ENCODE measurements at places on chromosomes 5 and 9.
A peak's percentile ranks its signal among the peaks of the same experiment; 100 is the strongest.

DNA sequence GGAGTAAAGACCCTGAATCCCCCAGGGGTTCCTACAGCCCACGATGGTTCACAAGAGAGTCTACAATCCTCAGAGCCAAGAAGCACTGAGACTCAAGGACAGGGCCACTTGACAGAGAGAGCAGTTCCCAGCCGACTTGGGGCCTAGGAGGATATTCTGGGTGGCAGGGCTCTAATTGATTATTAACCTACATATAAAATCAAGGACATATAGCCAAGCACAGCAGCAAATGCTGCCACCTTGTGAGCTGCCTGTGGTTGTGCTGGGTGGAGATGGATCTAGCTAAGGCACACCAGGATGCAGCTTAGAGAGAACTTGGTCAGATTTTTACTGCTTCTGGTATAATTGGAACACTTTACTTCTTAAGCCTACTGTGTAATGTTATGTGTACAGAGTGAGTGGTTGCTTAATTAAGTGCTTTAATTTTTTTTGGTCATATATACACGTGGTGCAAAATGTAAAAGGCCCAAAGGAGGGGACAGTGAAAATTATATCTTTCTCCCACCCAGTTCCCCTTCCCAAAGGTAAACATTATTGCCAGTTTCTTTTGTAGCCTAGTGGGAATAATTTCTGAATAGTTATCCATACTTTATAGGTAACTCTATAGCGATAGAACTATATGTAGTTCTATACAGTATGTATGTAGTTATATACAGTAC lies 78.8 kb downstream of the F2RL2 start:
- peak; percentile 75 for DNase-seq

DNA sequence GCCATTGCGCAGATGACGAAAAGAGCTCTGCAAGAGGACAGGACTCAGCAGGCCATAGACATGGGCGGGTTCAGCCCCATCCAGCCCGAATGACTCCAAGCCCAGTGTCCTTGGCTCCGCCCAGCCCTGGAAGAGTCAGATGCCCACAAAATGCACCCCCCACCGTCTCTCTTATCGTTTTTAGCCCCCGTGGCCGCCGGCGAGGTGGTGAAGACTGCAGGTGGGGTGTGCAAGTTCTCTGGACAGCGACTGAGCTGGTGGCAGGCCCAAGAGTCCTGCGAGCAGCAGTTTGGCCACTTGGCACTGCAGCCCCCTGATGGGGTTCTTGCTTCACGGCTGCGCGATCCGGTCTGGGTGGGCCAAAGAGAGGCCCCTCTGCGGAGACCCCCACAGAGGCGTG lies 2.1 kb downstream of the ADGRD2 start:
- DNase-seq: no peak

GRCh38 chr5:194102-194501 lies 2.8 kb downstream of the LRRC14B start:
- no peak for DNase-seq

- DNase-seq: no peak
Measured at GRCh38 chr9:72462340-72462739, 59.1 kb upstream of the TMC1 start.

DNA sequence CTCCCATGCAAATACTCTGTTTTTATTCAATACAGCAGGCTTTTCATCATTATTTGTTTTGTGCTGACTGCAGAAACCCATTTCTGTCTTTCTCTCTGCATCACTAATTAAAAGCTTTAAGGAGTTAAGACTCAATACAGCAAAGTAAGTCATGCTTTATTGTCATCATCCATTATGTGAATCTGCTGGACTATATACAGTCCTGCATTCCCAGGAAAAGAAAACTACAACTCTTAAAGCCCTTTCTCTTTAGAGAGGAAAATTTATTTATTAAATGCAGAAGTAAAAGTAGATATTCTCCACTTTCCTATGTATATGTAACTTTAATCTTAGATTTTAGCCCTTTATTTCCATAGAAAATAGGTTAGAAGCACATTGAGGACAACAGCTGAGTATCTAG lies 706.6 kb upstream of the RGMB start:
- DNase-seq: no peak

GRCh38 chr5:3349704-3350565 lies 245.7 kb upstream of the IRX1 start:
- DNase-seq: no peak

DNA sequence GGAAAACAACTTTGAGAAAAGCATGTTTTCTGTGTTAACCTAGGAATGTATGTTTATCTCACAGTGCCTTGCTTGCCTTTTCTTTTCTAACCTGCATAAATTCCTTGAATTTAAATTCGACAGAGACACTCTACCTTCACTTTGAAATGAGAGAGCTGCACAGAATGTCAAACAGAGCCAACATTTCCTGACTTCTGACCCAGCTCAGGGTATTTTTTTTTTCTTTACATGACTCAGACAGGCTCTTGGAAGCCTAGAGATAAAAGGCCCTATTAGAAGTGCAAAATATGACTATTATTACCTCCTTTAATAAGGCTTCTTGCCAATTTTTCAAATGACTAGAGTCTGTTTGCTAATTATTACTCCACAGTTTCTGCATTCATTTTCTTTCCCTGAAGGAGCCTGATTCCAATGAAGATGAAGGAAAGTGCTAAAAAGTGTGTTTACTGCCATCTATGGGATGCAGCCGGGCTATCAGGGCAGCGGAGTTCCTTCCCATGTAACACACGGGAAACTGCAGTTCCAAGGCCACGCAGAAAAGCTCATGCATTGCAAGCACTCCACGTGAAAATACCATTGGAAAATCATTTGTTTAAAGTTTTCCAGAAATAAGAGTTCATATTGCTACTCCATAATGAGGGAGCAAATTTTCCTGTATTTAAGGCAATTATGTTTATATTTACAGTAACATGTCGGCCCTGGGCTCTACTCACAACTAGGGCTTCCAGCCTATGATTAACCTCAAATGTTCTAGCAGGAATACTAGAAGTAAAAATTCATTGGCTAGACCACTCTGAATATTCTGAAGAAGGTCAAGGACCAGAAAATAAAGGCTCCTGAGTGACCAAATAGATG lies 485.6 kb downstream of the ZSWIM6 start:
- DNase-seq: no peak

- no peak for DNase-seq
Measured at GRCh38 chr5:168976311-168976970, 324.5 kb downstream of the SLIT3 start.

DNA sequence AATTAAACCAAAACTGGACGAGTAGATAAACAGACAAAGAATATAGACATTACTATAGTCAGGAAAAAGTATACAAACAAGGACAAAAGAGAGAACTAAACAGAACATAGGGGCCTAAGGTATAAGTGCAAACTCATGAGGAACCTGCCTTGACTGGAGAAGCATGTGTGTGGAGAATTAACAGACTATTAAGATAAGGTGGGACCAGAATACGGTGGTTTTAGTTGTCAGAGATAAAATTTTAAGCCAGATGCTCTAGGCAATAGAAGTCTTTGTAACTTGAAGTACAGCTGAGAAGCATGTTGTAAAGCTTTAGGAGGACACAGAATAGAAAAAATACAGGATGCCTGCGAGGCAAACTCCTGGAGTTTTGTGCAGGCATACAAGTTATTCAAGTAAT lies 707.1 kb downstream of the PTPRD start:
- DNase-seq: no peak

DNA sequence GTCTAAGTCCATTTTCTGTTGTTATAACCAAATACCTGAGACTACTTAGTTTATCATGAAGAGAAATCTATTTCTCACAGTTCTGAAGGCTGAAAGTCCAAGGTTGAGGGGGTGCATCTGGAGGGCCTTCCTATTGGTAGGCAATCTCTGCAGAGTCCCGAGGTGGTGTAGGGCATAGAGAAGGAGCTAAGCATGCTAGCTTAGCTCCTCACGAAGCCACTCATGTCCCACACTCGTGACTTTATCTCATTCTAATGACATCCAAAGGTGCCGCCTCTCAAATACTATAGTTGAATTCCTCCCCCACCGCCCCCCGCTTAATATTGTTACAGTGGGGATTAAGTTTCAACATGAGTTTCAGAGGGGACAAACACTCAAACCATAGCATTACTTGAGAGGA lies 36.0 kb upstream of the ZBED3 start:
- DNase-seq: no peak

- DNase-seq: no peak
Measured at GRCh38 chr5:10719965-10720364, 41.1 kb downstream of the DAP start.

DNA sequence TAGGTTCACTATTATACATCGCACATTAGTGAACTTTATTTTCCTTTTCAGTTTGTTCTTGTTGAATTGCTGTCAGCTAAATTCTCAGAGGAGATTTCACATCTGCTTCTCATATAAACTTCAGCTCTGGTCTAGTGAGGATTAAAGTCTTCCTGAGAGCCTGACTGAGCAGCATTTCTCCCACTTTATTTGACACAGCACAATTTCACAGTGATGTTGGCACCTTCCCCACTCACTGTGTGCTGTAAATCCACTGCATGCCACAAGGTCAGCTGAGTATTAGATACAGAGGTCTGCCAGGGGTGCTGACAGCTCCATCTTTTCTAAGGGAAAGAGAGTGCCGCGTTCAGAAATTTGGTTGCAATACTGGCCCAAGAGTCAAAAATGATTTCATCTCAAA lies 567.4 kb downstream of the PRR16 start:
- no peak for DNase-seq

- no peak for DNase-seq
Measured at GRCh38 chr9:134891053-134891452, 10.4 kb downstream of the FCN2 start.

- no peak for DNase-seq
Measured at GRCh38 chr9:136054798-136055714, 40.0 kb downstream of the NACC2 start.

DNA sequence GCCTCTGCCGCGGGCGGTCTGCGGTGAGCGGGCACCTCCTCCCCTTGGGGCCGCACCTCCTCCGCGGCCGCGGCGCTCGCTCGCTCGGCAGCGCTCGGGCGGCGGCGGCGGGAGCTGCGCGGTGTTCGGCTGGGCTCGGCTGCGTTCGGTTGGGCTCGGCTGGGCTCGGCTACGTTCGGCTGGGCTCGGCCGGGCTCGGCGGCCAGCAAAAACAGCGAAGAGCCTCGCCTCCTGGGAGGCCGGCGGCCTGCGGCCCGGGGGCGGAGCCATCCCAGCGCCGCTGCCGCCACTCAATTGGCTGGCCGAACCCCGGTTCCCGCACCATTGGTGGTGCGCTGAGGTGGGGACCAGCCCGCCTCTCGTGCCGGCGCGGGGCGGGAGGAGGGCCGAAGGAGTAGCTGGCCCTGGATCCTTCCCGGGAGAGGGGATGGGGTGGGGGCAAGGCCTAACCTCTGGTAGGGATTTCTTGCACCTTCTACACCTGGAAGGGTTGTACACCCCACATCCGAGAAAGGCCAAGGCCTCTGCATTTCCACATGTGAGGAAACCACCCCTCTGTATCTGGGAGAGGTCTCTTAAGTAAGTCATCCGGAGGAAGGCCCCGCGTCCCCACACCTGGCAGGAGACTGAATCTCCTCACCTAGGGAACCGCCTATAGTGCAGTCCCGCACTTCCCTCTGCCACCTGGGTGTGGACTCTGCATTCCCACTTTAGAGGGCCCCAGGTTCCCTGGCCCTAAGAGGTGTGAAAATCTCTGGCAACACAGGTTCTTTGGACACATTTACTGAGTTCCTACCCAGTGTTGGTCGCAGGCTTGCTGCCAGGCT lies at the start of gene ENHO:
Gene ENHO (minus strand): TSS at position 20 of the 827 bp plus-strand sequence. CDS start 1,295 bp downstream, outside the sequence.
- peak; percentile 87 for DNase-seq

GRCh38 chr9:137108608-137109249 lies 5.8 kb downstream of the DPP7 start:
- no peak for DNase-seq

GRCh38 chr5:147617191-147617606 lies 107.3 kb upstream of the DPYSL3 start:
- no peak for DNase-seq

DNA sequence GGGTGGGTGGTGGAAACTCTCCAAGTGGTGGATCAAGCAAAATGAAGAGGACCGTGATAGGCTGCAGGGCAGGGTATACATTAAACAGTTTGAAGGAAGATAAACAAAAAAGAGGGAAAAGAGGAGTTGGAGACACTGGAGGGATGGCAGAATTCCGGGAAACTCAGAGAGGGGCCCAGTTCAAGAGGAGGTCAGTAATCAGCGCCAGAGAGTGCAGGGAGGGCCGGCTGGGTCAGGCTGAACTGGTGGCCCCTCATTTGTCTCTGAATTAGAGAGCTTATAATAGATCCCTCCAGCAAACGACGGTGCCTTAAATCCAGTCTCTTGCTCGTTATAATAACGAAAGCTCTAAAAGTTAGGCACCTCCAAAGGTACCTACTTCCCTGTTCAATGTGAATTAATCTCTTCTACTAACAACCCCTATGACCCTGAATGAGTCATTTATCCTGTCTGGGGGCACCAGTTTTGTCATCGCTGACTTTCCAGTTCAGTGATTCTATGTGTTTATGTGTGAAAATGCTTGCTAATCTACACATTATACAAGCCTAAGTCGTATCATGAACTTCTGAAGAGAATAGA lies 2.4 kb upstream of the ZSWIM6 start:
- DNase-seq: no peak

- DNase-seq: no peak
Measured at GRCh38 chr5:33641744-33642505, 201.2 kb downstream of the TARS1 start.

DNA sequence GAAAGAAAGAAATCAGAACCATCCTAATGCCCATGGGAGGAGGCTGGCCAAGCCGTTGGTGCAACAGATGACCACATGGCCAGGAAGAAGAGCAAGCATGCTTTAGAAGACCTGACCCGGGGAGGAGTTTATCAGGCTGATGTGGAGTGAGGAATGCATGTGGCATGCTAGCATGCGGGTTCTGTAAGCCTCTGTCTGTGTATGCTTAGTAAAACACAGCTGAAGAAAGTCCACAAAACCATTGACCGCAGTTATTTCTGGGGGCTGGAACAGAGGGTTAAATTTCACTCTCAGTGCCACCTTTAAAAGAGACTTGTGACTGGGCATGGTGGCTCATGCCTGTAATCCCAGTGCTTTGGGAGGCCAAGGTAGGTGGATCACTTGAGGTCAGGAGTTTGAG lies 19.1 kb downstream of the GFI1B start:
- DNase-seq: no peak

- no peak for DNase-seq
Measured at GRCh38 chr5:92907938-92908606, 672.9 kb downstream of the NR2F1-AS1 start.

- no peak for DNase-seq
Measured at GRCh38 chr9:111274737-111275136, 55.3 kb downstream of the OR2K2 start.

DNA sequence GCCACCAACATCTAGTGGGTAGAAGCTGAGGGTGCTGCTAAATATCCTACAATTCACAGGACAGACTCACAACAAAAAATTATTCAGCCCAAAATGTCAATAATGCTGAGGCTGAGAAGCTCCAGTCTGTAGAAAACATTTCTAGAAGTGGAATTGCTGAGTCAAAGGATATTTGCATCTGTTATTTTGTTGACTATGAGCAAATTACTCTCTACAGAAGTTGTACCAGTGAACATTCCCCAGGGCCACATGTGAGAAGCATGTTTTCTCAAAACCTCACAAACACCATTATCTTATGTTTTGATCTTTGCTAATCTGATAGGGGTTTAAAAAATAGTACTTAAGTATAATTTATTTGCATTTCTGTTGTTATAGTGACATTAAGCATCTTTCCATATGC lies 15.4 kb downstream of the ITK start:
- DNase-seq: peak; percentile 44

GRCh38 chr9:2109069-2109650 lies 94.0 kb downstream of the SMARCA2 start:
- DNase-seq: no peak
